ENCODE measurements at places on chromosomes 6 and 20.

DNA sequence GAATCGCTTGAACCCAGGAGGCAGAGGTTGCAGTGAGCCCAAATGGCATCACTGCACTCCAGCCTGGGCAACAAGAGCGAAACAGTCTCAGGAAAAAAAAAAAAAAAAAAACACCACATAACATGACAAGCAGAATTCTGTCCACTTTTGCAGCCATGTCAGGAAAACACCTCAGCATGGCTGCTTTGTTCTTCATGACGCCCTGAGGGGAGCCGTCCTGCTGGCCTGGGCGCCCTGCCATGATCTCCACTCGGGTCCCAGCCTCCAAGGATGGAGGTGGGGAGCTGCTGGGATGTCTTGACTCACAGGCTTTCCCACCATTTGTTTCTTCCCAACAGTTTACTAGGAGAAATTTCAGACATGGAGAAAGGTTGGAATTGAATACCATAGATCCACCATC, 42.2 kb downstream of the SNX9 start:
- DNase-seq, result no peak

GRCh38 chr6:90907931-90908655, 321.2 kb upstream of the MAP3K7 start:
- no peak for DNase-seq

DNA sequence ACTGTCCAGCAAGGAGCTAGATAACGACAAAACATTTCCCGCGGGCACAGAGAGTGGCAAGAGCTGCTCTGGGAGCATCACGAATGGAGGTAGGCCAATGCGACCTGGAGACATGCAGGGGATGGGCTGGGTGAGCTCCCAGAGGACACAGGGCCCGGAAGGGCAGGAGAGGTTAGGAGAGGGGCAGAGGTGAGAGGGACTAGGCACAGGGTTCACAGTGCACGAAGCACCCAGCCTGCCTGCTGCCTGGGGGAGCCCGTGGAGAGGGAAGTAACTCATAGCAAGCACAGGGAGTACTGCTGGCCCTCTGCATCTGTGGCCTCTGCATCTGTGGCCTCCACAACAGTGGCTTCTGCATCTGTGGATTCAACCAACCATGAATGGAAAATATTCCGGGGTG, 126.5 kb downstream of the HUS1B start:
- no peak for DNase-seq

DNA sequence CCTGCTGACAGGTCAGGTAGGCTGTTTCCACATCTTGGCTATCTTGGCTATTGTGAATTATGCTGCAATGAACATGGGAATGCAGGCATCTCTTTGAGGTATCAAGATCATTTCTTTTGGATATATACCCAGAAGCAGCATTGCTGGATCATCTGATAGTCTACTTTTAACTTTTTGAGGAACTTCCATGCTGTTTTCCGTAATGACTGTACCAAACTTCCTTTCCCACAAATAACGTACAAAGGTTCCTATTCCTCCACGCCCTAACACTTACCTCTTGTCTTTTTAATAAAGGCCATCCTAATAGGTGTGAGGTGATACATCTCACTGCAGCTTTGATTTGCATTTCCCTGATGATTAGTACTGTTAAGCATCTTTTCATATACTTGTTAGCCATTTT, 338.7 kb upstream of the RUNX2 start:
- DNase-seq, result no peak

GRCh38 chr6:38387971-38388370, 251.8 kb downstream of the BTBD9 start:
- DNase-seq, result no peak

DNA sequence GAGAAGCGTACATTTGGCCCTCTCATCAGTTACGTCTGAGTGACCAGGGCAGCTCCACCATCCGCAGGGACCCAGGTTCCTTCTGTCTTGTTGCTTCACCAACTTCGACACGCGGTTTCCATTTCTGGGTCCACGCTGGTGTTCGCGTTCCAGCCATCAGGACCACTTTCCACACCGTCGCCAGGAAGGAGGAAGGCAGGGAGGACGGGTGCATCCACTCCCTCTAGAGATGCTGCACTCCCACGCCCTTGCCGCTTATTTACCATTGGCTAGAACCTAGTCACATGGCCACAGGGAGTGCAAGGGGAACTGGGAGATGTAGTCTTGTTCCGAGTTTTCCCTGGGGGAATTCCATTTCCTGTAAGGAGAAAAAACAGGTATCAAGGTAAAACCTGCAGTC, 33.2 kb upstream of the SNX9 start:
- no peak for DNase-seq

DNA sequence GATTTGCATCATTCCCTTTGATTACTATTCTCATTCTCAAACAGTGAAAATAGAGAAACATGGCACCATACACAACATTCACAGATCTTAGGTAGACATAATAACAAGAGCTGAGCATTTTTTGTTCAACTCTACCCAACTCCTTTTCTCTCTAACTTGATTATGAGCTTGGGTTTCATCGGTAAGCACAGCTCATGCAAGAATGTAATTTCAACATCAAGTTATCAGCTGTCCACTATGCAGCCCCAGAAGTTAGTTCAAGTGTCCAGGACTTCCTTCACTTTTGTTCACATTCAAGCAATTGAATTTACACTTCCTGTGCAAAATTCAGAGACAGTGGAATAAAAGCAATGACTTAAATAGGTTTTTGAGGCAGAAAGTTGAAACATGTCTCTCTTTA, 297.7 kb upstream of the SASH1 start:
- no peak for DNase-seq

GRCh38 chr20:23106271-23106851, 20.2 kb upstream of the CD93 start:
- DNase-seq, result no peak

- no peak for DNase-seq
These were observed 168.5 kb downstream of the SCP2D1 start for GRCh38 chr20:18981962-18982539.

DNA sequence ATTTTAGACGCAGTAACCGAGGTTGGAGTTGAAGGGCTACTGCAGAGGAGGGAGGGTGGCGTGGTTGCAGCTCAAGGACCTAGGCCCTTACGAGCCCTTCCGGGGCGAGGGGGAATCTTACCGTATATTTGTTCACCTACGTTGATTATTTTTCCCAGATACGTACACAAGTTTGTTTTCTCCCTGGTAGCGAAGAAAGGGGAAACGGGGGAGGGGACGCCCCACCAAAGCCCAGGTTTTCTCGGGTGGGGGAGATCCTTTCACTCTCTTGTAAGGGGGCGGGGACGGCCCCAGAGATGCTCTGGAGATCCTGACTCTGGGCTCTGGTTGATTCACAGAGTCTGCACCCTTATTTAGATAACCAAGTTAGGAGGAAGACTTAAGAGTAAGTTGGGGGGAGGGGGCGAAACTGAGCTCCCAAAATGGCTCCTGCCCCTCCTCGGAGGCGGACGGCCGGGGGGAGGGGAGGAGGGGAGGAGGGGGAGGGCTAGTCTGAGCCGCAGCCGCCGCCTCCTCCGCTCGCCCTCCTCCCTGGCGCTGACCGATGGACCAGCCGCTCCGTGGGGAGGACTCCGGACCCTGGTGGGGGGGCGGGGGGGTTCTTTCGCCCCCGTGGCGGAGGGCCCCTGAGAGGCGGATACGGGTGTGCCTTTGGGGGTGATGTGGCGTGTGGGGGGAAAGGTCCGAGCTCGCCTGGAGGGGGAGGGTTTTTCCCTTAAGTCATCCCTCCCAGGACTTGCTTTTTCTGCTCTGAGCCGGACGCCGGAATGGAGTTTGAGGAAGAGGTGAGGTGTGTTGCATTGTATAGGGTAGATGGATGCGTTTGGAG, 2.2 kb downstream of the BRD2 start:
- DNase-seq, result peak; percentile 64

- peak; percentile 48 for DNase-seq
These were observed 70.9 kb downstream of the STK35 start for GRCh38 chr20:2172305-2173175.

DNA sequence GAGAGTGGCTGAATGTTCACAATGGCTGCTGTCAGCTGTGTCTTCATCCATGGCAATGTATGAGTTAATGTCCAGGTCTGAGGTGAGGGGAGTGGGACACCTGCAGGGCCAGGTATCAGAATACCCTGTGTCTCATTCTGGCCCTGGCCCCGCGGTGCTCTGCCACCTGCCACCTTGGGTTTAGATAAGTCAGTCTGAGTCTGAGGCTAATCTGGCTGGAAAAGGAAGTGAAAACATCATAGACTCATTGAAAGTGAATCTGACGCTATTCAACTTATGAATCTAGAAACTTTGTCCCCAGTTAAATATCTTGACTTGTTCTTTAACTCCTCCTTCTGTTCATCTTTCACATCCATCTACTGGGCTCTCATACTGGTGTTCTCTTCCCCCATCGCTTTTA, 267.1 kb upstream of the JAG1 start:
- DNase-seq, result no peak

DNA sequence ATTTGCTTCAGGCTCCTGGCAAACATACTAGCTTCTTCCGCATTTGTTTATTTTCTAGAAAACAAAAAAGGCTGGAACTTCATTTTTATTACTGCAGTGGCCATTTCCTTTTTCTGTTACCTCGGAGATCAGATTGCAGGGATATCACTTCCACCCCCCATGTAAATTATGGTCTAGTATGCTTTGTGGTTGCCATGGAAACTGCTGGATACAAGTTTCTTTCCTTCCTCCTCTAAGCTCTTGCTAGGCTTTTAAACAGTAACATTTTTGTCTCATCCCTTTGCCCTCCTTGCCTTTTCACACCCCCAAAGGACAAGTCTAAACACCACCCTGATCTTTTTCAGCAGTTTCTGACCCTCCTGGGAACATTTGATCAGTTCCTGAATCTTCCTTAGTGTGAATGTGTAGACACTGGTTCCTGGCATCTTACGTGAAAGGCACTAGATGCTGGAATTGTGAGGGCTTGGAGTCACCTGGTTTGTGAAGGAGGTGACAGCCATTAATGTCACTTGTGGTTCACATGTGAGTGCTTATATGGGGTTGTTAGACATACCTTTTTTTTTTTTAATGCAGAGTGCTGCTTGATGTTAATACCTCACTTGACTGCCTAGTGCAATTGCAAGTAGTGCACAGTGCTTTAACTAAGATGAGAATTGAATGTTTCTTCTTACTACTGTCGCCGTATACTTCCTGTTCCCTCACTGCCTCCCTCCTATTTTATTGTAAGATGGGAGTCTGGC, 181.6 kb downstream of the JARID2 start:
- DNase-seq, result no peak

GRCh38 chr6:106411643-106412200, 51.2 kb downstream of the CRYBG1 start:
- no peak for DNase-seq

DNA sequence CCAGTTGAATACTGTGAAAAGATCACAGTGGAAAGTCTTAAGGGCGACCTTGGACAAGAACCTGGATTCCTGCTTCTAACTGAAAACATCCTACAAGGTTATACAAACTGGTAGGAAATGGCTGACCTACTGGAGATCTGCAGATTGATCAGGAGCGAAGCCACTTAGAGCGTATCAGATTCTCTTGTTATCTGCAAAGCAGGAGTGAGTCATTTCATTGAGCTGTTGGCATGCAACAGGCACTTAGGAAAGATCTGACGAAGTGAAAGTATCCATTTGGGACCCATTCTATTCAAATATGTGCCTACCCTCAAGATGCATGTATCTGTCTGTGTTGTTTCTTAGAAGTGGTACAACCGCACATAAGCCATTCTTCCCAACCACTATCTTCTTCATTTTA, 131.2 kb upstream of the RIN2 start:
- no peak for DNase-seq

GRCh38 chr20:37414224-37415035, 68.5 kb downstream of the SRC start:
- no peak for DNase-seq

- no peak for DNase-seq
These were observed 280.2 kb upstream of the FOXQ1 start for GRCh38 chr6:1031720-1032119.

DNA sequence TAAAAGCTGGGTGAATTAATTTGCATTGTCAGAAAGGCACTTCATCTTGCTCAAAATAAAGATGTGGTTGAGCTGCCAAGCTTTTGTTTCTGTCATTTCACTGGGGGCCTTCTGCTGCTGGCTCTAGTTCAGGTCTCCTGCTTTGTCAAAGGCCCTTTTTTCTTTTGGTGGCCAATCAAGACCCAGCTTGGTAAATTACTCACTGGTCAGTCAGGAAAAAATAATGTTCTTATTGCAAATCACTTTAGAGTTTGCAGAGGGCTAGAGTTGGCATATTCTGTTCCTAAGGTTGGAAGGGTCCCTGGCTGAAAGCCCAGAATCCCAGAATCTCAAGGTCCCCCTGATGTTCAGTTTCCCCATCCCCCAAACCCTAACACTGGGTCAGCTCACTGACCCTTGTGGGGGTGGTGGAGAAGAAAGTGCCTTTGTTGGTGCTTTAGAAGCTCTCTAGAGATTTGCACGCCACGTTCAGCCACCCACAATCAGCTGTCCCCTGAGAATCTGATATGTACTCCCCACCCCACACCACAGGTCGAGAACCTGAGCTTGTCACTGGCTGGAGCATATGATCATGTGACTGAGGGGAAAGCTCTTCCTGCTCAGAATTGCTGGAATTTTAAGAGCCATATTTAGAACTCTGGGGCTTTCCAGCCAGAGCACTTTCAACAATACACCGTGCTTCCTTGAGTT, 21.7 kb upstream of the BNIP5 start:
- no peak for DNase-seq

- DNase-seq, result no peak
These were observed 18.0 kb upstream of the GSTA3 start for GRCh38 chr6:52927451-52927850.

DNA sequence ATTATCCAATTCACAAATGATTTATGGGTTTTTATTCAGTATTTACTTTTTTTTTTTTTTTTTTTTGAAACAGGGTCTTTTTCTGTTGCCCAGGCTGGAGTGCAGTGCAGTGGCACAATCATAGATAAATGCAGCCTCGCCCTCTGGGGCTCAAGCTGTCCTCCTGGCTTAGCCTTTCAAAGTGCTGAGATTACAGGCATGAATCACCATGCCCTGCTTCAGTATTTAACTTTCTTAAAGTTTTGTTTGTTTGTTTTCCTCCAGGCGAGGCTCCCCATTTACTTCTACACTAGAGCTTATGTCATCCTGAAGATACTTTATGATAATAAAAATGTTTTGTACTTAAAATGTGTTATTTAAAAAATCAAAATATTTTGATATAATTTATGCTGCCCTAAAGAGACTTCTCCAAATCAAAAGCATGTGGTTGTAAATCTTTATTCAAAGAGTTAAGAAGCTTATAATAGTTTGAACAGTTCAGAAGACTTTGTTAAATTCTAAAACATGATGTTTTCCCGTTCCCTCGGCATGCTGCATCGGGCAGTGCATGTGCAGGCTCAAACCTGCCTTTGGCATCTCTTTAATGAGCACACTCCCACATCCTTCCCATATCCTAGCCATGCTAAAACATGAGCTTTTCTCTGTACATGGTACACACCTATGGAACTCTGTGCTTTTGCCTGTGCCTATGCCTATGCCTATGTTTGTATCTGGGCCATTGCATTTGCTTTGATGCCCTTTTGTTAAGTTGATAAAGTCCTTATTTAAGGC, 11.0 kb downstream of the SMPDL3A start:
- no peak for DNase-seq

Data from CD4-positive, alpha-beta memory T cell (primary cell).